Esophagus squamous epithelium (tissue), 5 donors: ENCODE measurements at places on chromosomes 3 and 15.
A peak's percentile ranks its signal among the peaks of the same experiment; 100 is the strongest.

- DNase-seq = no peak
These were observed 37.8 kb upstream of the MED12L start for GRCh38 chr3:151047636-151048035.

- DNase-seq = no peak
These were observed 228.7 kb downstream of the SLCO3A1 start for GRCh38 chr15:92082006-92082843.

DNA sequence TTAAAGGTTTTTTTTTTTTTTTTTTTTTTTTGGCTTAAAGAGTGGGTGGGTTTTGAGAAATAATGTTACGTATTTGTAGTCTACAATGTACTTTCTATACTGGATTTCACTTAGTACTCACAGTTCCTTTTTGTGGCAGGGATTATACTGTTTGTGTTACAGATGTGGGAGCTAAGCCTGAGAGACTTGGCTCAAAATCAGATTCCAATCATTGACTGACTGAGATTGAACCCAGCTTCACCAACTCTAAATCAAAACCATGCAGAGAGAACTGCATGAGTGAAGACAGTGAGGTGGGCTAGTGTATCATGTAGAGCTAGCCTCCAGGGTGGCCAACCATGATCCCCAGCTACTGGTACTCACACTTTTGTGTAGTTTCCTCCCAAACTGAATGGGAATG is 68.0 kb downstream of the TMEM108 start:
- no peak for DNase-seq

DNA sequence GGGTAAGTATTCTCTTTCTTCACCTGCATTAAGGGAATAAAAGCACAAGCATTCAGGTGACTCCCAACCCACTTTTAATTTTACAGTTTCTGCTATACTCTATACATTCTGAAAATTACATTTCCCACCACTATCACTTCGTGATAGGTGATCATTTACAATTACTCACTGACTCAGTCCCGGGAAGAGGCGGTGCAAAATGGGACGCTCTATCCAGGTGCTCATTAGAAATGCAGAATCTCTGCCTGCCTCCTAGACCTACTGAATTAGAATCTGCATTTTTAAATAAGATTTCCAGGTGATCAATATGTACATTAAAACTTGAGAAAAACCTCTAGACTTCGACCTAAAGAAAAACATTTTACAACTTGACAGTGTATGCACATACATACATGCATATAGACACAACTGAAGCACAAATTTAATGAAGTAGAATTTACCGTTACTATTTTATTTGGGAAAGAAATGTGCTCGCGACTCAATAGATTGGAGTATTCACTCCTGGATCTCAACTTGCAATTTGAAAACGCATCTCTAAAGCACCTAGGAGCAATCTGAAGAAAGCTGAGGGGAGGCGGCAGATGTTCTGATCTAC is 598 bp upstream of the TGFBR2 start:
- DNase-seq = no peak

DNA sequence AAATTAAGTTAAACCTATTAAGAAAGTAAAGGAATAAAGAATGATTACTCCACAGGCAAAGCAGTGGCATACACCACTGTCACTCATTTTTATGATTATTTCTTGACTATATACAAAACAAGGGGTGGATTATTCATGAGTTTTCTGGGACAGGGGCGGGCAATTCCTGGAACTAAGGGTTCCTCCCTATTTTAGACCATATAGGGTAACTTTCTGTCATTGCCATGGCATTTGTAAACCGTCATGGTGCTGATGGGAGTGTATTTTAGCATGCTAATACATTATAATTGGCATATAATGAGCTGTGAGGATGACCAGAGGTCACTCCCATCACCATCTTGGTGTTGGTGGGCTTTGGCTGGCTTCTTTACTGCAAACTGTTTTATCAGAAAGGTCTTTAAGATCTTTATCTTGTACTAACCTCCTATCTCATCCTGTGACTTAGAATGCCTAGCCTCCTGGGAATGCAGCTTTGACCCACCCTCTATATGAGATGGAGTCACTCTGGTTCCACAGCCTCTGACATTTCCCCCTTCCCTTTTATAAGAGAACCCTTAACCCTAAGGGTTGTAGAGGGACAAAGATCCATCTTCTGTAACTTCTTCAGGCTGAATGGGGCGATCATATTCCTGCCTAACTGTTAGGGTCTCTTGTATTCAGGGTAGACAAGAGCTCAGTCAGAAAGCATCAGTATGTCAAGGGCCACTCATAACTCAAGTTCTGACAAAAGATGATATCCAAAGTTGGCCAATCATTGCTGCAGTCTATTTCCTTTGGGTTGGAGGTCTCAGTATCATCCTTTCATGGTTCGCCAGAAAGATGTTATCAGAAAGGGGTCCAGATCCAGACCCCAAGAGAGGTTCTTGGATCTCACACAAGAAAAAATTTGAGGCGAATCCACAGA is 79.5 kb upstream of the LIPC start:
- no peak for DNase-seq

DNA sequence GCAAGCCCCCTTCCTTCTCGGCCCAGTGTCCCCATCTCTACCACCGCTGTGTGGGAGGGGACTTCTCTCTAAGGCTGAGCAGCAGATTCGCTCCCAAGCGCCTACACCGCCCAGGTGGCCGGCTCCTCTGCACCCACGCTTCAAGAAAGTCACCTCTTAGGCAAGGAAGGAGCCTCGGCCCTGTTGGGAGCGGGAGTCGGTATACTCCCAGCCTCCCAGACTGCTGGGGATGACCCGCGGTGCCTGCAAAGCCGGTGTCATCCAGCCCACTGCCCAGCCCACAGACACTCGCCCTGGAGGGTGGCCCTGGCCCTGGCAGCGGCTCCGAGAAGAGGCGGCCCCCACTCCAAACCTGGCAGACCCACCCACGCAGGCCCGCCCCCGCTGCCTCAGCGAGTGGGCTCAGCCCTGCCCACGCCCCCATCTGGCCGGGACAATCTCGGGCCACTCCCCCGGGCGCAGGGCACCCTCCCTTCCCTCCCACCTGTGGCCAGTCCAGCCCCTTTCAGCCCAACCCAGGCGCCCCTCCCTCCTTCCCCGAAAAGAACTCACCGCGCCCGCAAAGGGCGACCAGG is 396 bp downstream of the CHRNB4 start:
- DNase-seq = no peak

GRCh38 chr3:61250784-61251173 is 473 bp downstream of the FHIT start:
- DNase-seq = peak; percentile 8

- DNase-seq = no peak
These were observed 605.0 kb downstream of the NLGN1 start for GRCh38 chr3:174002543-174002942.

- no peak for DNase-seq
These were observed 154.0 kb upstream of the SYNPR start for GRCh38 chr3:63124090-63124489.

DNA sequence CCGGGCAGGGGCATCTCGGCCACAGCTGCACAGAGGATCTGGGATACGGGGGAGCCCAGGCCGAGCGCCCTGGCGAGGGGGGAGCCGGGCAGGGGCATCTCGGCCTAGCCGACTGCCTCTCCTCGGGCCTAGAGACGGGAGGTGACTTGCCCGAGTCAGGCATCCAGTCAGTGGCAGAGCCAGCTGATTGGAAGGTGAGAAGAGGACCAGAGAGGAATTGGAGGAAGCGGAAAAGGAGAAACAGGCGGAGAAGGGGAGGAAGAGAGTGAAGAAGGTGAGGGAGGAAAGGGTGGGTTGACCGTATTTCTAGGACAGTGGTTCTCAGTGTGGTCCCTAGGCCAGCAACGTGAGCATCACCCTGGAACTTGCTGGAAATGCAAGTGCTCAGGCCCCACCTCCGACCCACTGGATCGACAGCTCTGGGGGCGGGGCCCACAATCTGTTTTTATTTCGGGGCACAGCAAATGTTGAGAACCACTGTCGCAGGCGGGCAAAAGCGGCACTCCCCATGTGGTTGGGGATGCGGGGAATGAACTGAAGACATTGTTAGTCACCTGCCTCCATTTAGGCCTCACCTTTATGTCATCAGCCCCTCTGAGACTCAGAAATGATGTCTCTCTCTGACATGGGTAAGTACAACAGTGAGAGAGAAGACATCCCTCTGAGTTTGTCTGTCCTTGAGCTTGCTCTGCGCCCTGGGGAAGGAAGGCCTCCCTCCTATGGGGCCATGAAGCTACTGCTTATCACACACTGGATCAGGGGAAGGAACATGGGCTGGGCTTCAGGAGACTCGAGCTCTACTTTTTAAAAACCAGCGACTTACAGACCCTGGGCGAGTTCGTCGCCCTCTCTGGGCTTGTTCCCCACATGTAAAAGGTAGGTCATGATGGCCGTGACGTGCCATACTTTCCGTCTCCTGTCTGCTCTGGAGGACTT is 1.0 kb upstream of the MELTF start:
- DNase-seq = no peak

- DNase-seq = no peak
These were observed 49.2 kb downstream of the PROS1 start for GRCh38 chr3:93924491-93924890.

- no peak for DNase-seq
These were observed 231.6 kb downstream of the ZIC1 start for GRCh38 chr3:147640781-147641180.

- DNase-seq = no peak
These were observed 470.4 kb downstream of the ROBO1 start for GRCh38 chr3:79297245-79297960.

DNA sequence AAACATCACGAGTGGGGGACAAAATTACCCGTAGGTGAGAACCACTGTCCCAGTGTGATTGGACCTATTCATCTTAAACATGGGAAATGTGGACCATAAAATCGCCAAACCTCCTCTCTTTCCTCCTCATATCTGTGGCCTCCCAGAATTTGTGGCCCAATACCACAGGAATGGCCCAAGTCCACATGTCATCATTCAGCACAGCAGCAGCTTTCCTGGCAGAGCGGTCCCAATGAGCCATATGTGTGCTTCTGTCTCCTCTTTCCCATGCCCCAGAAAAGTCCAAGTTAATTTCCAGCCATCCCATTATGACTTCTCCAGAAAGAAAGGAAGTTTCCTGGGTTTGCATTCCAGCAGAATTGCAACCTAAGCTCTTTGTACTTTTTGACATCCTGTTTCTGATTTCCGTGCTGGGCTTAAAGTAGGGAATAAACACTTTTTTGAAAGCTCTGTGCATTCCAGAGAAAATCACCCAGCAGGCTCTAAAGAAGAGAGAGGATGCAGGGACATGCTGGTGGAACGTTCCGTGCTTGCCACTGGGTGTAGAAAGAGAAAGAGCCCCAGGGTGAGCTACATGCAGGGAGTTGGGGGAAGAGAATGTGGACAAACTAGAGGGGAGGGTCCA is 259.4 kb upstream of the PROK2 start:
- no peak for DNase-seq

- DNase-seq = no peak
These were observed 35.6 kb upstream of the LIPC start for GRCh38 chr15:58396181-58396580.

DNA sequence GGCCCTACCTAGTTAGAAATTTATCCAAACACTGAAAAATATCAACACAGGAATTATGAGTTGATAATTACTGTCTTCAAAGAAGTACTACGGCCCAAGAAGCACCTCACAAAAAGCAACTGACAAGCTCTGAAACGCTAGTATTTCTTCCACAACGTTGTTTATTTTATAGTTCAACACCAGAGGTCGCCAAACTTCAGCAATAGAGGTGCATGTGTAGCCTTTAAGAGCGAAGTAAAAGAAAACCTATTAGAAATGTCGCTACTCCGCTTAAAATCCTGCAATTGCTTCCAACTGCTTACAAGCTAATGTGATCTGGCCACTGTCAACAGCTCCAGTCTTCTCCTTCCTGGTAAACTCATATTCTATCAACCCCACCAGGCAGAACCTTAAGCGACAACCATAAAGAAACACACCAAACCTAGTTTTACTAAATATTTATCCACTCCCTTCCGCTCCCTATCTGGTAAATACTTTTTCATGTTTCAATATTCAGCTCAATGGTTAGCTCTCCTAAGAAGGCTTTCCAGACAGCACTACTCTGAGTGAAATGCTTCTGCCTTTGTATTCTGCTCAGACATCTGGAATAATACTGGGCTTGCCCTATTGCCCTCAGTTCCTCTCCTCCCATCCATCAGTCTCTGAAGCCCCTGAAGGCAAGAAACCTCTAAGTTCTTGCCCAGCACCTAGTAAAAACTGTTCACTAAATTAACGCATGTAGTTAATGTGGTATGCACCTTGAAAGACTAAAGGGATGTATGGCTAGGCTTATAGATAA is 110.2 kb downstream of the NR1I2 start:
- no peak for DNase-seq

- no peak for DNase-seq
These were observed 10.6 kb downstream of the TP63 start for GRCh38 chr3:189641776-189642175.

- DNase-seq = no peak
These were observed 169.2 kb downstream of the UBE2E2 start for GRCh38 chr3:23372285-23372684.

GRCh38 chr15:64519897-64520296 is 59.5 kb downstream of the ZNF609 start:
- DNase-seq = no peak

GRCh38 chr3:123085932-123086627 is 19.3 kb downstream of the PDIA5 start:
- no peak for DNase-seq

GRCh38 chr3:178532476-178532875 is 3.8 kb upstream of the KCNMB2 start:
- no peak for DNase-seq

- DNase-seq = no peak
These were observed 3.7 kb upstream of the ZBTB47 start for GRCh38 chr3:42649783-42650182.
